ENCODE measurements at places on chromosomes 3 and 15.
A peak's percentile ranks its signal among the peaks of the same experiment; 100 is the strongest.

GRCh38 chr3:171970301-171970788 is 69.0 kb upstream of the FNDC3B start:
- DNase-seq: no peak

DNA sequence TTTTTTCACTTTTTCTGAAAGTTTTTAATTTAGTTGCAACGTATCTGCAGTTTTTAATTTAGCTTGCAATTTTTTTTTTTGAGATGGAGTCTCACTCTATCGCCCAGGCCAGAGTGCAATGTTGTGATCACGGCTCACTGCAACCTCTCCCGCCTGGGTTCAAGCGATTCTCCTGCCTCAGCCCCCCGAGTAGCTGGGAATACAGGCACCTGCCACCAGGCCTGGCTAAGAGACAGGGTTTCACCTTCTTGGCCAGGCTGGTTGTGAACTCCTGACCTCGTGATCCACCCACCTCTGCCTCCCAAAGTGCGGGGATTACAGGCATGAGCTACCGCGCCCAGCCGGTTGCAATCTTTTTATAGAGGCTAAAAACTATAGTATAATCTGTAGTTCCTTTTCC is 142.9 kb upstream of the ALCAM start:
- DNase-seq: no peak

GRCh38 chr3:162269636-162270458 is 773.2 kb downstream of the OTOL1 start:
- DNase-seq: peak; percentile 17

DNA sequence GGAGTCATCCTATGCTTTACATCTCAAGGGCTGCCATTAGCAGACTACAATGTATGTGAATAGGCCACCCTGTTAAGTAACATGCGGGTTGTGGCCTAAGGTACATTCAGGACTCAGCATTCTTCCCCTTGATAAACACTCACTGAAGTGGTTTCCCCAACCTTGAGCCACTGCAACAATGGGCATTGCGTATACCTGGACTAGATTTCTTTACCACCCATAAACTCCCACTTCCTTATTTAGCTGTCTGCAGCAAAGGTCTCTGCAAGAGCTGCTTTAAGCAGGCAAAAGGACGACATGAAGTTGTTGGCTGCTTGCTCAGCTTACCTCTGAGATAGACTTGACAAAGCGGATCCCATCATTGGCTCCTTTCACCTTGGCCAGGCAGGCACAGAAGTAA is 16.2 kb downstream of the FYCO1 start:
- no peak for DNase-seq

GRCh38 chr3:37922721-37923568 is 61.3 kb downstream of the CTDSPL start:
- no peak for DNase-seq

DNA sequence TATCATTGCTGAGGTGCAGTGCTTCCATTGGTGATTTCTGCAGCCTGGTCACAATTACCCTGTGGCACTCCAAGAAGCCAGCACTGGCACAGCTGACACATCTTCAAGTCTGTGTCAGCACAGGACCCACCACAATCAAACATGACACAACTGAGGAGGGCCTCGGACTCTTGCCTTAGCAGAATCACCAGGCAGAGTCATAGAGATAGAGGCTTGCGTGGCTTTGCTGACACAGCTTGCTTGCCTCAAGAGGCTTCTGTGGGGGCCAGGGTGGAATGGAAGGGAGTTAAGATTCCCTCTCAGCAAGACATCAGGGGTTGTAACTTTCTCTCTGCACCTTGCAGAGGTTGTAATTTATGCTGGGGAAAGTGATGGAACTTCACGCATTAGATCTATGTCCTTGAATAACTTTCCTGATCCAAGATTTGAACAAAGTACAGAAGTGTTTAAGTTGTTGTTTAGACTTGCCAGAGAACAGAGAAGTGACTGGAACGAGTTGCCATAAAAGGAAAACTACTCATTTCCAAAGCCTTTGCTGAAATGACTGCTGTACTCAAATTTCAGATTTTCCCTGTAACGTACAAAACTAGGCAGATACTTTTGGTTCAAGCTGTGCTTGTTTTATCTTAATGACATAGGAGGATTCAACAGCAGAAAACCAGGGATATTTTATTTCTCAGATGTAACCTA is 170.7 kb downstream of the DIPK2A start:
- DNase-seq: no peak

GRCh38 chr3:130377960-130378676 is 32.6 kb downstream of the COL6A5 start:
- DNase-seq: no peak

DNA sequence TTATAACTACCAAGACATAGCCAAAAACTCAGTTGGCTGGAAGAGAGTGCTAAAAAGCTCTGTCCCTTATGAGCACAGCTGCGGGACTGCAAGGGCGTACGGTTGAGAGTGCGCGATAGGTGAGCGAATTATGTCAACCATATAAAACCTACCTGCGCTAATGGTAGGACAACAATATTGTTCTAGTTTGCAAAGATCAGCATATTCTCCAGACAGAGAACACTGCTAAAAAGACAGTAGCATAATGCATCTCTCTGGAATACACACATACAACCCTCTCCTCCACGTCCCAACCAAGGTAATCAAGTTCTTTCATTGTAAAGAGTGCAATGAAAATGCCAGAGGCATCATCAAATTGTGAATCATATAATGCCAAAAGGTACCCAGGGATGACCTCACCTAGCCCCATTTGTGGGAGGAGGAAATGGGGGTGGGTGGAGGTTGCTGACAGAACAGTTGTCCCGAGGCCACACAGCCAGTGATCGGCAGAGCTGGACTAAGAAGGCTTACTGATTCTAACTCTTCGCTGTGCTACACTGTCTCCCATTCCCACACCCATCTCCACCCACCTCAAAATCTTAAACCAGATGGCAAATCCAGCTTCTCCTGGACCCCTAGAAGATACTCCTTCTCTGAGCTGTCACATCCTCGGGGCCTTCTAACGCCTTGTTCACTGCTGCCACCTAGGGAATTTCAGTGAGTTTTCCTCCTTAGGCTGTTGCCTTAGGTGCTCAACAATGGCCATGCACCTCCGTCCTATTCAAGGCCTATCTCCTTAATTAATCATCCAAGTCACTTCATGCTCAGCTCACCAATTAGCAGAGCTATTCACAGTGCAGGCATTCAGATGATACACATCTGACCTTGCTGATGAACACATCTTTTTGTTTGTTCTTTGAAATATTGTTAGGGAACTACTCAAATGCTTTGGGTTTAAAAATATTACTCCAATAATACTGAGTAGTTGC is 60.7 kb downstream of the RPL22L1 start:
- DNase-seq: peak; percentile 88

- DNase-seq: no peak
Measured at GRCh38 chr3:16515885-16516420, 2.5 kb upstream of the RFTN1 start.

DNA sequence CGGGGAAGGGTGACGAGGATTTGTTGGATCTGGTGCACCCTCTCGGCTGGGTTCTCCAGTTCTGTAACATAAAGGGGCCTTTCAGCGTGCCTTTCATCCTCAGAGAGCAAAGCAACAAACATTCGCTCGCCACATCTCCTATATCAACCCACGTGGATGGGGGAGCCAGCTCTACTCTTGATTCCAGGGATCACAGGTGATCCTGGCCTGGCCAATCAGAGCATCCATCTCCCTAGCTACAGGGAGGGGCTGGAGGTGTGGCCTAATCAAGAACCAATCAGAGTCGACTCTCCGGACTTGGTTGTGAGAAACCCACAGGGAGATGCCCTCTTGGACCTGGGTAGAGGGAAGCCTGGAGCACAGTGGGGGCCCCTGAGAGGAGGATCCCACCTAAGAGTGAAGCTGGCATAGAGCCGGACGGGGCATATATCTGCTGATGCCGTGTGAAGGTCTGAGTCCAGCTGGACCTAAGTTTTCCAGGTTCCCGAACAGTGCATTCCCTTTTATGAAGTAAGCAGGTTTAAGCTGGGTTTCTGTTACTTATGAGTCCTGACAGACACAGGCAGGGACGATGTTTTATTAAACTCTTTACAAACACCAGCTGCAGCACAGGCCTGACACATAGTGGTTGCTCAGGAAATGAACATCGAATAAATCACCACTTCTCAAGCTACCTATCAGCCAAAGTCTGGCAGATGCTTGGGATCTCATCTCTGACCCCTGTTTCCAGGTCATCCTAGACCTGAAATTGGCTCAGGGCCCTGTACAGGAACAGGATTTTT is 50.7 kb upstream of the RAD18 start:
- DNase-seq: no peak
